ENCODE measurements at places on chromosomes 1 and 21.

- DNase-seq = no peak
Measured at GRCh38 chr1:34162852-34163766, 1.9 kb downstream of the CSMD2 start.

DNA sequence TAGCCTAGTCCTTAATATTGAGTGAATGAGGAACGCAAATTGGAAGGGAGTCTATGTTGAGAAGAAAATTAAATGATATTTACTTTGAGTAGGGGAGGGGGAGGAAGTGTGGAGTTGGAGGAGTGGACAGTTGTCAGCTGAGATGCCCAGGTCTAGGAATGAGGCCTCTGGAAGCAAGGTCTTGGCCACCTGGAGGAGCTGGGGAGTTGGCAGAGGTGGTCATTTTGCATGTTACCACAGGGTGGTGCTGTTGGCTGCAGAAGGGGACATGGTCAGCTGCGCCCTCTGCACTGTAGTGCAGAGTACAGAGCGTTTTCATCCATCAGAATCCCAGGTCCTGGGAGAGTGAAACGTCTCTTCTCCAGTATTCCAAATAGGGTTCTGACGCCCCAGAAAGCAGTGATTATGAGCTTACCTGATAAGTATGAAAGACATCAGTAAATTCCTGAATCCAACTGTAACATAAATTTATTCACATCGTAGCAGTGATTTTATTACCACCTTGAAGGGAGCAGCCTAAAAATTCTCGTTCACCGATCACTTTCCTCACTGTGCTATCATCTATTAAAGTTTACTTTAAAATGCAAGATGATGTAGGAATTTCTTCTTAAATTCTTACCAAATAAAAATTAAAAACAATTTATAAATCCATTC is 13.8 kb downstream of the PARK7 start:
- no peak for DNase-seq

GRCh38 chr21:43825242-43825935 is 36.0 kb downstream of the RRP1 start:
- no peak for DNase-seq

DNA sequence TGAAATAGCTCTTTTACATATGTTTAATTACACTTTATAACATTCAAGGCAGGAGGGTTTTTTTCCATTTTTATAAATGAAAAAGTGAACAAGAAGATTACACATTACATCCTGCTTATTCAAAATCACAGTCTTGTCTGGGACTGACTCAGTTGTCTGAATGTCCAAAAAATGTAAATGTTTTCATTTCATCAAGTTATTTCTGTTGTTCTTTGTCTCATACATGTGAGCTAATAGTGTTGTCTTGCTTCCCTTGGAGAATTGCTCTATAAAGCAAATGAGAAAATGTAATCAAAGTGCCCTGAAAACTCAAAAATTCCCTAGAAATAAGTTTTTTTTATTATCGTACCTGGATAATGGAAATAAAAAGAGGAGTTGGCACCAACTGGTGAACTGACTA is 242.9 kb downstream of the GRIK1 start:
- DNase-seq = no peak

GRCh38 chr1:220164116-220164515 is 70.2 kb downstream of the IARS2 start:
- no peak for DNase-seq

DNA sequence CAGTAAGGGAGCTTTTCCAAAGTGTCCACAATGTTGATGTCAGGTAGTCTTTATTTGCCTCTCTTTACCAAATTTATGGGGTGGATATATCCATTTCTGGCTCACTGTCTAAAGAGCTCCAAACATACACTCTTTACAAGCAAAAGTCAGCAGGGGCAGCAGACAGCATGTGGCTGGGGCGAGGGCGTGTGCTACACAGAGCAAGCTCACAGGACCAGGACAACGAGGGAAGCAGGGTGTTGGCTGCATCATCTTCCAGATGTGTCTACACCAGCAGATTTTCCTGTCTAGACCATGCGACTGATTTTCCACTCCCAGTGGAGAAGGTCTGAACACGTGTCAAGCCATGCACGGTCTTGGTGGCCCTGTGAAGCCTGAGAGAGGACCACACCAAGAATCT is 123.8 kb downstream of the TRABD2B start:
- DNase-seq = no peak

DNA sequence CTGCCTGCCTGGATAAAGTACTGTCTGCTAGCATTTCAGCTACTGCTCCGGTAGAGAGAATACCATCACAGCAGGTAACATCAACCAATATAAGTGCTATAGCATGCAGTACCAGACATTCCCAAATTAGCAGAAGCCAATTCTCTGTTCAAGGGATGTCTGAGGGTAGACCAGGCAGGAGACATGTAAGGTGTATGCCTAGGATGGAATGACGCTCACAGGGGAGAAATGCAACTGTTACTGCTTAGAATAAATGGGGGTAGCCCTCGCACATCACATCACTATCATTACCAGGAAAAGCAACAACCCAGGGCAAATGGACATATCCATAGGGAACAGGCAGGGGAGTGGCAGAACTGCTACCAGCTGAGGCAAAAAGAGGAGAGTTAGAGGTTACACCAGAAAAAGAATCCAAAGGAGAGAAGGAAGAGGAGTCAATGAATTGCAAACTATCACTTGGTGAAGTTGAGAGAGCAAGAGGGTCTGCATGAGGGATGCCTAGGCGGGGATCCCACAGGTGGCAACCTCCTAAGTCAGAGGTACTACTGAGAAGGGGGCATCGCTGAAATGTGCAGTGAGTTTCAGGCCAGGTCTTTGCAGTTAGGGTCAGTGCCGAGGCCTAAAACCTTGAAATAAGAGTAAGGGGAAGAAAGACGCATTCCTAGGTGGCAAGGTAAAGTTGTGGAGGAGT is 1.1 kb downstream of the UBE2Q1 start:
- DNase-seq = no peak

DNA sequence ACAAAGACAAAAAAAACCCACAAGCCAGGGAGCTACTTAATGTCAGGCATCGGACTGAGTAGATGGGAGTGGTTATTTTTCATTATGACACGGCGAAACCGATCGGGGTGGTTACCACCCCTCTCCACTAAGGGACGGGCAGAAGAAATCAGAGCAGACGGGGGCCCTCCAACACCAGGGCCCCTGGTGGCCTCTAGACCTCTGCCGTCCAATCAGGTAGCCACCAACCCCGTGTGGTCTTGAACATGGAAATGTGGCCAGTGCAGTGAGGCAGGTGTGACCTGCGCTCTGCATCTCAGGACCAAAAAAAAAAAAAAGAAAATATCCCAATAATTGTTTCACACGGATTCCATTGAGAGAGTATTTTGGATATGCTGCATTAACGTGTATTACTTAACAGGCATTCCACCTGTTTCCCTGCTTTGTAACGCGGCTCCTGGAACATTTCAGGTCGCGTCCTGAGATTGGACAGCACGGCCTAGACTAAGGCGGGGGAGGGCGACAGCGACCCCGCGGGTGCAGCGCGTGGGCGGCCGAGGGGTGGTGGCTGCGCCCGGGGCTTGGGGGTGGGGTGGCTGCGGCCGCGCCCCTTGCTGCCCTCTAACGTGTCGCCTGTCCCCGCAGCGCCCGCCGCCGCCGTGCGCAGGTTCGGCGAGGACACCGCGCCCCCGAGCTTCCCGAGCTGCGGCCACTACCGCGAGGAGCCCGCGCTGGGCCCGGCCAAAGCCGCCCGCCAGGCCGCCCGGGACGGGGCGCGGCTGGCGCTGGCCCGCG is 48.3 kb downstream of the SIM2 start:
- no peak for DNase-seq

DNA sequence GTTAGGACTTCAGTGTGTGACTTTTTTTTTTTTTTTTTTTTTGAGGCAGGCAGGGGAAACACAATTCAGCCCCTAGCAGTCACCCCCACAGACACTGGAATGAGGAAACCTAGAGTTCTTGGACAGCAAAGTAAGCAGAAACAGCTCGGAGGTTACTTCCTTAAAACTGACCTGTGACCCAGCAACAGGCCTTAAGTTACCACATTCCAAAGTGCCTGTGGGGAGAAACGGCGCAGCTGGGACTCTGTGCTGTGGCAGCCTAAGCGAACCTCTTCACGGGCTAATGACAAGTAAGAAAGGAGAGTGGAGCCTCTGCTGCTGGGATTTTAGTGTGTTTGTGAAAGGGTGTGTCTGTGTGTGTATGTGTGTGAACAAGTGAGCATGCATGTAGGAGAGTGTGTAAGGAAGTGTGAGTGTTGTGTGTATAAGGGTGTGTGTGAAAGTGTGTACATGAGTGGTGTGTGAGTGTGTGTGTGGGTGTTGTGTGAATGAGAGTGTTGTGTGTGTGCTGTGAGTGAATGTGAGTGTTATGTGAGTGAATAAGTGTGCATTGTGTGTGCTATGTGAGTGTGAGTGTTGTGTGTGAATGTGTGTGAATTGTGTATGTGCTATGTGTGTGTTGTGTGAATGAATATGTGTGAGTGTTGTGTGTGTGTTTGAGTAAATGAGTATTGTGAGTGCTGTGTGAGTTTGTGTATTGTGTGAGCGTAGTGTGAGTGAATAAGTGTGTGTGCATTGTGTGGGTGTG is 180.8 kb downstream of the BRINP2 start:
- no peak for DNase-seq

All from activated naive CD4-positive, alpha-beta T cell (primary cell).